ENCODE measurements at places on chromosomes 4 and X.
A peak's percentile ranks its signal among the peaks of the same experiment; 100 is the strongest.

GRCh38 chr4:140710908-140711622 lies 45.1 kb downstream of the TBC1D9 start:
- no peak for DNase-seq

DNA sequence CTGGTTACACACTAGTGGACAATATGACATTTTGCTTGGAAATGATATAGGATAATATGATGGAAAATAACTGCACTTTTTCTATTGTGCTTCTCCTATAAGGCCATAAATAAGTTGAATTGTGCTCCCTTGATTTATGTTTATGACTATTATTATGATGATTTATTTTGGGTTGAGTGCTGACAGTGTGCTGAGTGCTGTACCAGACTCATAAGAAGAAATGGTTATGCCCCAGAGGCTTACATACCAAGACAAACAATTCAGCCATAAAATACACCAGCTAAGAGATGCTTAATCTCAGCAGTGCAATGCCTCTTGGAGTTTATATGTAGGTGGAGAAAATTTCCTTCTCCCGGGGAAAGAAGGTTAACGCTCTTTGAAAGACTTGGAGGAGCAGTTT lies 199.8 kb upstream of the NOCT start:
- no peak for DNase-seq

- DNase-seq = peak; percentile 16
Measured at GRCh38 chrX:75522565-75523431, at the start of gene ZDHHC15. Gene ZDHHC15 (minus strand): TSS chrX:75523037. CDS start chrX:75523024, 13 bp downstream.

DNA sequence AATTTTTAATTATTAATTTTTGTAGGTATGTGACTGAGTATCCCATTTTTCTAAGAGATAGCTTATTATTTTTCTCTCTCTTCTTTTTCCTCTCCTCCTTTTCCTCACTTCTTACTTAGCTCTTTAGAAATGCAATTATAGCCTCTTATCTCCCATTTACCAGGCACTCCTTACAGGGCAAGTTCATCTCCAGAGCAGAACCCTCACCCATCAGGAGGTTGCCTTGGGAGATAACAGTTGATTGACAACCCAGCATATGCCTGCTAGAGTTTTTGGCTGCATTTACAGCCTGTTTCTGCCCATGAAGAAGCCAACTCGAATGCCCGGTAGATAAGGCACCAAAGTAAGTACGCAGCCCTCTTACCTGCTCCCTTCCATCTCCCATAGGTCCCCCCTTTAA lies 572.9 kb upstream of the ZFP42 start:
- DNase-seq = no peak

- no peak for DNase-seq
Measured at GRCh38 chrX:1205681-1206611, 6.5 kb downstream of the CRLF2 start.

Measured in NCI-H2081 (cell line).